ENCODE measurements at places on chromosomes 6 and 20. TPM values are rescaled to one million over a fixed set of nuclear protein-coding genes. Genes with fewer than 3 reads are reported as not detected.

DNA sequence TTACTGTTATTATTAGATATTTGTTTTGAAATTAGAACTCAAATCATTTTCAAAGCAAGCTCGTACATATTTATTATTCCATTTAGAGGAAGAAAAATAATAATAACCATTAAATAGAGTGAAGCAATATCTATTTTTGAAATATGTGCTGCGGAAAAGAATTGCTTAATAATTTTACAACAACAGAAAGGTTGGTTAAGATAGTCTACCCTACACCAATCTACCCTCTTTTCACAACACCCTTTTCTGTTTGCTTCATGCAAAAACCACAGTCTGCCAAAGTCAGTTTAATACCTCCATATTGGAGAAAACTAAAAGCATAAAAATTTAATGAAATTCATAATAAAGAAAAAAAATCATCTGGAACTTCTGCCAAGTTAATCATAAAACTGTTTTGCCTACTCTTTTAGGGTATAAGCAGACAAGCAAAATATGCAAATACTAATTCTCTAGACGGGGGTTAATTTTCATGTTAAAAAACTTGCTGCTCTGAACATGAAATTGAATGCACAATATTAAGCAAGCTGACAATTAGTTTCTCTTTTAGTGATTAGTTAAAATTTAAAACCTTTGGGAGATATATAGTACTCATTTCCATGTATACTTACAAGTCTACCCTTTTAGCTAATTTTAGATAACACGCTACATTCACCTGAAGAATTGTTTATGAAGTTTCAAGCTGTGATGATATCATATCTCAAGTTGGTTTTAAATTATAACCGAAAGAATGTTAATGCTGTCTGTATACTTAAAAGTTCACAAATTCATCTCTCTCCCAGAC, 100.2 kb downstream of the AHI1 start:
- H3K27ac ChIP-seq = no peak overlapping the region
- no peaks in the 10 kb centered on the region for H3K4me1 ChIP-seq
- H3K27me3 ChIP-seq = no peaks in the 10 kb centered on the region
- no peak overlapping the region for H3K4me3 ChIP-seq
- no peaks in the 10 kb centered on the region for H3K36me3 ChIP-seq

DNA sequence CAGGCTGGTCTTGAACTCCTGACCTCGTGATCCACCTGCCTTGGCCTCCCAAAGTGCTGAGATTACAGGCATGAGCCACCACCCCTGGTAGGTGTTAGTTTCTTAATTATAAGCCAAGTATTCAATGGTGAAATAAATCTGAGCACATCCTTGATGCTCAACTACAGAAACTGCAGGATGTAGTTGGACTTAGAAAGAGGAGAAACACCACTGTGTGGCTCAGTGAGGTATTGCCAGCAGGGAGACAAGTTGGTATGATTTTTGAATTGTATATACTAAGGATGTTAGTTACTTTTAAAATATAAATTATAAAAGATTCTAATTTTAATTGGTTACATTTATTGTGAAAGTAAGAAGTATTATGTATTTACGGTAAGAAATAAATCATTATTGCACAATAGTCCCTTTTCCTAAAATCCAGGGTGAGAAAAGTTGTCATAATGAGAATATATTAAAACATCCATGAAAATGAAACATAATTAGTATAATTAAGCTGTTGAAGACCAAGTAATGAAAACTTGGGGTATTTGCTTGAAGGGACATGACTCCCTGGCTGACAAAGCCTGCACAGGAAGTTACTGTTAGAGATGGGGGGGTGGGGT, 17.6 kb downstream of the SLC18B1 start:
- no peak overlapping the region for H3K4me3 ChIP-seq
- no peak for DNase-seq
- H3K27ac ChIP-seq = no peak overlapping the region
- peaks cover 23% of the 10 kb centered on the region for H3K36me3 ChIP-seq

DNA sequence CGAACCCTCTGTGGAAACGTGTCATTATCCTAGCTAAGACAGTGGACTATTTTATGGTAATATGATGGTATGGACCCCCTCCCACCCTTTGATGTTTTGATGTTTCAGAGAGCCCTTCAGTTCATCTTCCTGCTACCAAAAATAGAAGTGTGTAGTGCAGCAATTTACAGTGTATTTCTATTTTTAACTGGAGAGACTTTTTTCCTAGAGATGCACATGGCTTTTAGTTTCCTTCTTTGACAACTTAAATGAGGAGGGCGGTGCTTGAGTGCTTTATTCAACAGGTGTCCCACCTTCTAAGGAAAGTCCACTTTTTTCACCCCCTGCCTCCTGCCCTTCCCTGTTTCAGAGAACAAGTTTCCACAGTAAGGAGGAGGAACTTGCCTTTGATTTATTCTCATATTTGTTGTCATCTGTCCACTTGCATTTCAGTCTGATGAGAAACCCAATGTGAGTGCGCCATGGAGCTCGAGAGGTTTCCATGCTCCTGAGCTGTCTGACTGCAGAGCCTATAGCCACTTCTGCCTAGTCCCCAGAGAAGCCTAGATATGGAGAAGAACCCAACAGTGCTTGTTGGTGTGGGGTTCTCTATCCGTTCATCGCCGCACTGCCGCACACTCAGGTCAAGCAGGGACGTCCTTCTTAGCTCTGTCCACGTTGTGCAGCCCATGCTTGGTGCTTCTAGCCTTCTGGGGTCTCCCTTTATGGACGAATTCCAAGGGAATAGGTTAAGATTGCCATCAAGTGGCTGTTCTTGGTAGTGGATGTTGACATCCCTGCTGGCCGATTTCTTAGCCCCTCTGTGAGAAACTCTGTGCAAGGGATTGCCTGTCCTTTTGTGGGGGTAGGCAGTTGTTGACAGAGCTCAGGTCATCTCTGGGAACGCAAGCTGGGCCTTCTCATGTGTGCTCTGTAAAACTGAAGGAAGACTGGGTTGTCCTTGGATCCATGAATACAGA, 144.2 kb downstream of the JARID2 start:
- H3K27ac ChIP-seq = peak overlapping the region; percentile 46
- H3K4me1 ChIP-seq = peaks cover 67% of the 10 kb centered on the region
- no peaks in the 10 kb centered on the region for H3K36me3 ChIP-seq
- DNase-seq = peak; percentile 33
- H3K4me3 ChIP-seq = peak overlapping the region; percentile 42
- H3K27me3 ChIP-seq = no peaks in the 10 kb centered on the region

GRCh38 chr6:64815718-64816117, 891.3 kb downstream of the EYS start:
- H3K36me3 ChIP-seq = no peaks in the 10 kb centered on the region
- H3K27ac ChIP-seq = no peak overlapping the region
- H3K27me3 ChIP-seq = no peaks in the 10 kb centered on the region
- no peaks in the 10 kb centered on the region for H3K4me1 ChIP-seq
- H3K4me3 ChIP-seq = no peak overlapping the region
- no peak for DNase-seq

- no peak overlapping the region for H3K27ac ChIP-seq
- H3K4me3 ChIP-seq = no peak overlapping the region
- peaks cover 22% of the 10 kb centered on the region for H3K4me1 ChIP-seq
- H3K36me3 ChIP-seq = peaks cover 39% of the 10 kb centered on the region
- no peaks in the 10 kb centered on the region for H3K27me3 ChIP-seq
Measured at GRCh38 chr20:44501448-44501847, 20.4 kb downstream of the SERINC3 start.

DNA sequence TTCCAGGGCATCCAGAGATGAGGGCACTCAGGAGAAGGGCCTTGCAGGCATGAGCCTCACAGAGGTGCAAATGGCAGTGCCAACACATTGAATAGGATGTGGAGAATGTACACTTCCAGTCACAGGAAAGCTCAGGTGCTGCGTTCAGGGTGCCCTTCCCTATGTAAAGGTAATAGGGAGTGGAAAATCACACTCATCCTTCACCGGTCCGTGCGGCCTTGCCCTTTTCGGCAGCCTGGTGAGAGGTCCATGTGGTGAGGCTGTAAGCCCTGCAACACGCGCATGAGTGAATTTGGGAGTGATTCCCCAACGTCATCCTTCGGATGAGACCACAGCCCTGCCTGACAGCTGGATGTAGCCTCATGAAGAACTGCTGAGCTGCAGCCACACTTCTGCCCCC, 43.0 kb upstream of the RPS6KA2 start:
- no peak for DNase-seq
- H3K4me1 ChIP-seq = peaks cover 18% of the 10 kb centered on the region
- no peak overlapping the region for H3K27ac ChIP-seq
- peaks cover 6% of the 10 kb centered on the region for H3K36me3 ChIP-seq

DNA sequence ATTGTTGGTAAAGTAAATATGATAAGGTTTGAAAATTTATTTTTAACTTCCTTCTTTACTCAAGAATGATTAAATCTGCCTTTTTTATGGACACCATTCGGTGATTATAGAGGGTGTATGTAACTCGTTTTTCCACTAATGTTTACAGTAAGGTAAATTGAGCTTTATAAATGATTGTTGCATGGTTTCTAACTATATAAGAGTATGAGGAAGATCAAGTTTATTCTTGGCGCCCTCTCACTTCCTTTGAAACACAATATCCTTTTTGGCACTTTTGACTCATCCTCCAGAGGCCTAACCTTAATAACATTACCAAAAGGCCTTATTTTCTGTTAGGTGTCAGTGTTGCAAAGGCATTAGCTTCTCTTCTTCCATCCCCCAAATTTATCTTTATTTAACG, 41.8 kb upstream of the MTRF1L start:
- H3K36me3 ChIP-seq = no peaks in the 10 kb centered on the region
- no peaks in the 10 kb centered on the region for H3K4me1 ChIP-seq
- DNase-seq = no peak
- H3K27me3 ChIP-seq = peaks cover 6% of the 10 kb centered on the region

DNA sequence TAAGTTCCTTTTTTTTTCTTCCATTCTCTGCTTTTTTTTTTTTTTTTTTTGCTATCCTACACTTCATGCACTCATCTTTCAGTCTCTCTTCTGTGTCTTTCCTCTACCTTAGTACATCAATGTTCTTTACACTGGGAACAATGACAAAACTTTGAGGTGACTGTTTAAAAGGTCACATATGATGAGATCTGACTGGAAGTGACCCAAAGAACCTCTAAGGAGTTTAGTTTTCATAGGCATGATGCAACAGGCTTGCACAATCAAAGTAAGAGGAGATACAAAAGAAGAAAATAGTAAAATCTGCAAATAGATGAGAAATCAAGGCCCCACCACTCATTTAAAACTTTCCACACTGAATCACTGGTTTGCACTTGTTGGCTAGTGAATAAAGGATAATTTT, 840.8 kb downstream of the TBC1D32 start:
- no peak overlapping the region for H3K27ac ChIP-seq
- no peaks in the 10 kb centered on the region for H3K36me3 ChIP-seq
- no peak for DNase-seq
- no peak overlapping the region for H3K4me3 ChIP-seq

DNA sequence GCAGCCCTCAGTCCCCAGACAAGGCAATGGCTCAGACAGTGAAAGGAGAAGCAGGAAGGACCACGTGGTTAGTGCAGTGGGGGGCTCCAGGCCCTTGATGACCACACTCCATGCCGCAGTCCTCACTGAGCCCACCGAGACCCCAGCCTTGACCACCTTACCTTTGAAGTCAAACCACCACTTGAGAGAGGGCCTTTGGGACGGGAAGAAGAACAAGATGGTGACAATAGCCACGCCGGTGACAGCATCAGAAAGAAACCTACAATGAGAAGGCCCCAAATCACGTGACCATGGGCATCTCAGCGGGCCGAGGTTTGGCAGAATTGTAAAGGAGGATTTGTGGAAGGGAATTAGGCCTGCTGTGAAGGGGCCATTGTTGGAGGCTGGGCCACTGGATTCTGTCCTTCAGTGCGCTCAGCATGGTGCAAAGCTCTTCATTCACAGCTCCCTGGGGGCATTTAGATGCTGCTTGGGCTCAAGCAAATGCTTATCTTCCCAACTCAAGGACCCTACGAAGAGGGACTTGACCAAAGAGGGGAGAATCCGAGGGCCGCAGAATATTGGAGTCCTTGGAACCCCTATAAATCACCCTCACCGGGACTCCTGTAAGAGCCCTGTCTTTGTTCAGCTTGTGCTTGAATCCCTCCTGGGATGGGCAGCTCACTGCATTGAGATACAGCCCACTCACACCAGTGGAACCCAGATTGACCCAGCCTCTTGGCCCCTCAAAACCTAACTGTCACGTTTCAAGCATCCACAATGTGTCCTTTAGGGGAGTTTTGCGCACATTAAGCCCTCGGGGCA, 33.2 kb upstream of the OCSTAMP start:
- no peak for DNase-seq
- H3K36me3 ChIP-seq = no peaks in the 10 kb centered on the region
- H3K27me3 ChIP-seq = peaks cover 32% of the 10 kb centered on the region

GRCh38 chr6:14454473-14454775, 336.9 kb downstream of the CD83 start:
- no peak overlapping the region for H3K27ac ChIP-seq
- H3K4me1 ChIP-seq = peaks cover 24% of the 10 kb centered on the region
- peaks cover 13% of the 10 kb centered on the region for H3K36me3 ChIP-seq
- H3K27me3 ChIP-seq = no peaks in the 10 kb centered on the region
- no peak for DNase-seq

GRCh38 chr20:52269321-52269720, 77.7 kb upstream of the ZFP64 start:
- H3K36me3 ChIP-seq = no peaks in the 10 kb centered on the region
- H3K27me3 ChIP-seq = peaks cover 24% of the 10 kb centered on the region
- H3K27ac ChIP-seq = no peak overlapping the region
- no peak overlapping the region for H3K4me3 ChIP-seq
- H3K4me1 ChIP-seq = no peaks in the 10 kb centered on the region

DNA sequence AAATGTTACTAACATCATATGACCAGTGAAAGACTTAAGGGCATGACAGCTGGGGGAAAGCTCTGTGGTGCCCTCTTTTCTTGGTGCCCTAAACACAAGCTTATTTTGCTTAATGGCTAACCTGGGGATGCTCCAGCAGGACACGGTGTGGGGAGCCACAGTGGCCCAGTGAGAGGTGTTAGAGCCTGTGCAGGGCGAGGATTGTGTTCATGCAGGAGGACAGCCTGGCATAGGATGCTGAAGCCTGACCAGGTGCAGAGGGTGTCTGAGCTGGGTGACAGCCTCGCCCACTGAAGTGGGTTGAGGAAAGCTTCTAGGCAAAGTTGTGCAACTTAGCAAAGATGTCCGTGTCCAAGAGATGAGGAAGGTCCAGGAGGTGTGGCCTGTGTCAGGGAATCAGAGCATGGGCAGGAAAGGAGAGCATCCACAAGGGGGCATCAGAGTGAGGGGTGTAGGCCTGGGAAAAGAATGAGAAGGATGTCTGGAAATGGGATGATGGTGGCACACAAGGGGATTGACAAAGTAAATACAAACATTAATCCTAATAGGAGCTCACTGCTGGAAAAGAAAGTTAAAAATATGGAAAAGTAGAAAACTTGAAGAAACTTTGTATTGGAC, 33.9 kb downstream of the SLC17A4 start:
- no peaks in the 10 kb centered on the region for H3K27me3 ChIP-seq
- no peaks in the 10 kb centered on the region for H3K4me1 ChIP-seq
- H3K27ac ChIP-seq = peak overlapping the region; percentile 55

GRCh38 chr6:66538551-66539135, 831.6 kb upstream of the EYS start:
- H3K27me3 ChIP-seq = no peaks in the 10 kb centered on the region
- DNase-seq = no peak
- H3K4me3 ChIP-seq = no peak overlapping the region
- H3K4me1 ChIP-seq = no peaks in the 10 kb centered on the region
- no peaks in the 10 kb centered on the region for H3K36me3 ChIP-seq
- no peak overlapping the region for H3K27ac ChIP-seq

Gene SIGLEC1
- polyA plus RNA-seq = not detected

Gene SIRPD
- not detected for polyA plus RNA-seq

Measured in naive B cell (primary cell).